ENCODE measurements at places on chromosomes 2 and 18. TPM values are rescaled to one million over a fixed set of nuclear protein-coding genes. Genes with fewer than 3 reads are reported as not detected.

DNA sequence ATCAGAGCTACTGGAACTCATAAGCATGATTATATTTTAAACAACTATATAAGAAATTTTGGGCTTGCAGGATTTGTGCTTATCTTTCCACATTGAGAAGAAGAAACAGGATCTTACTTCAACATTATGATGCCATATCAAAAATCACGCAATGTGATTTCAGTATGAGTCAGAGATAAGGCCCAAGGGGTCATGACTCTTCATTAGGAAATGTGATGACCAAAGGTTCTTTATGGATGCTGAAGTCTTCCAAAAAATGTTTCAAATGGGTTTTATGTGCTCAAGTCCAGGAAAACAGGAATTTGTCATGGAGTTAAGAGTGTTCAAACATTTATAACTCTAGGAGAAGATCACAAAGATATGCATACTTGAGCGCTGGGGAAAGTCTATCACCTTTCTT is 7.8 kb upstream of the SERPINB2 start:
- DNase-seq, result no peak

GRCh38 chr2:231190531-231191197 is 7.8 kb upstream of the ARMC9 start:
- peak; percentile 47 for DNase-seq

DNA sequence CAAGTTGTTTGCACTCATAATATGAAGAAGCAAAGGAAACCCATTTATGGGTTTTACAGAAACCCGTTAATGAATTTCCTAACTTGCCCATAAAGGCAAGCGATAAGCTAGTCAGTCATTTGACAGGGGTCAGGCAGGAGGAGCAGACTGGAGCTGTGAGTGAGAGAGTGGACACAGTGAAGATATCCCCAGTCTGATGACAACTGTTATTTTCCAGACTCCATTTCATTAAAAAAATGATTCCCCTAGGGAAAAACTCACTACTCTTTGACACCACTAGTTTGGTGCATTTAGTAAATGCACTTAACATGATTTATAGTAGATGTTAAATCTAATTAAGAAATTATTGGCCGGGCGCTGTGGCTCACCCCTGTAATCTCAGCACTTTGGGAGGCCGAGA is 80.8 kb downstream of the TGIF1 start:
- DNase-seq, result no peak

DNA sequence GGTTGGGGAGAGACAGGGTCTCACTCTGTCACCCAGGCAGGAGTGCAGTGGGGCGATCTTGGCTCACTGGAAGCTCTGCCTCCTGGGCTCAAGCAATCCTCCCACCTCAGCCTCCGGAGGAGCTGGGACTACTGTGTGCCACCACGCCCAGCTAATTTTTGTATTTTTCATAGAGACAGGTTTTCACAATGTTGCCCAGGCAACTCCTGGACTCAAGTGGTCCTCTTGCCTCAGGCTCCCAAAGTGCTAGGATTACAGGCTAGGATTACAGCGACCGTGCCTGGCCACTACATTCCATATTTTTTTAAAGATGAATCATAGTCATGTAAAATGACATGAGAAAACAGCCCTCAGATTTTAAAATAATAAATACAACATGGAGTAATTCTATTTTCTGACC is 32.3 kb downstream of the CWC22 start:
- DNase-seq, result no peak

DNA sequence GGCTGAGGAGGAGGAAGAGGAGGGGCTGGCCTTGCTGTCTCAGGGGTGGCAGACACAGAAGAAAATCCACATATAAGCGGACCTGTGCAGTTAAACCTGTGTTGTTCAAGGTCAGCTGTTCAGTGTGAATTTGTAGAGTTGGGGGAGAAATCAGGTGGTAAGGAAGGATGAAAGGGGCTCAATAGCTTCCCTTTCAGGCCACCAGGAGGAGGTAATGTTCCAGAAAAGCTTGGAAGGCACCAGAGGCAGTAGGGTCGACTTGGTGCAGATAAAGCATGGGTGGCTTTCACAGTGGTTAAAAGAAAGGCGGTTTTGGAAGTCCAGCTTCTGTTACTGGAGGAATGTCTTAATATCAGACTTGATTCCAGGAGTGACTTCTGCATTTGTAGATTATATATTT is 167.4 kb downstream of the THSD7B start:
- no peak for DNase-seq

The CHST10 gene
- total RNA-seq, result 5.1 TPM

- no peak for DNase-seq
Measured at GRCh38 chr2:56117764-56118163, 66.0 kb upstream of the CCDC85A start.

DNA sequence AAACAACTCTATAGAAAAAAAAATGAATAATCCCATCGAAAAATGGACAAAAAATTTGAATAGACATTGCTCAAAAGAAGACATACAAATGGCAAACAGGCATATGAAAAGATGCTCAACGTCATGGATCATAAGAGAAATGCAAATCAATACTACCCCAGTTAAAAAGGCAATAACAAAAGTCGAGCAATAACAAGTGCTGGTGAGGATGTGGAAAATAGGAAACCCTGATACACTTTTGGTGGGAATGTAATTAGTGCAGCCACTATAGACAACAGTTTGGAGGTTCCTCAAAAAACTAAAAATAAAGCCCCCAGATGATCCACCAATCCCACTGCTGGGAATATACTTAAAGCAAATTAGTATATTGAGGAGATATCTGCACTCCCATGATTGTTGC is 701.5 kb downstream of the NUP35 start:
- no peak for DNase-seq

The PTPRM gene
- total RNA-seq, result 92.5 TPM

GRCh38 chr2:23120161-23120560 is 264.8 kb upstream of the KLHL29 start:
- no peak for DNase-seq

- DNase-seq, result no peak
Measured at GRCh38 chr2:52828112-52828511, 939.5 kb upstream of the CHAC2 start.

- no peak for DNase-seq
Measured at GRCh38 chr18:12076424-12077140, 17.1 kb upstream of the ANKRD62 start.

The FAM110C gene
- total RNA-seq, result 47.1 TPM

The CYP27A1 gene
- 48.3 TPM for total RNA-seq

The UGT1A10 gene
- 54.9 TPM for total RNA-seq

DNA sequence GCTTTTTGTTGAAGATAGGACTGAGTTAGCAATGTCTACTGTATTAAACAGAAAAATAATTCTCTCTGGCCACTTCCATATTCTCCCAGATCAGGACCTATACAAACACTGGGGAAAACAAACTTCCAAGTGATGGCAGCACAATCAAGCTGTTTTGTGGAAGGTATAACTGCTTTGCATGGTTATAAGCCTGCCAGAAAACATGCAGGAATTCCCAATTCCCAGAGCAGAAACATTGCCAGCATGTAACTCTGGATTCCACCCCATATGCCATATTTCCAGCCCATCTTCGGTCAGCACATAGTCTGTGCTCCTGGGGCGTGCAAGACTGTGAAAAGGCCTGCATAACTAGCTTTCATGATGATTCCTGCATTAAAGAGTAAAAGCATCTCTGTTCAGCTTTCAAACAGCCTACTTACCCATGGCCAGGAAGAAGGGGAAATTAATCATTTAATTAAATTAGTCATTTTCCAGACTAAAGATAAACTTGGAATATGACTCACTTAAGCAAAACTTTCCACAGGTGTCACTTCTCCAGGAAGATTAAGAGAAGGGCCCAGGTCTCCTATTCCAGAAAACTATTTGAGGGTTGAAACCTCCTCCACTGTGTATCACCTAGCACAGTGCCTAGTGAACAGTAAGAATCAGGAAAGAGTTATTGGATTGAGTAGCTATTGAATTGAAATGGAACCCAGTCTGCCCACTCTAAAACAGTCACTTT is 280.5 kb downstream of the NRXN1 start:
- no peak for DNase-seq

GRCh38 chr2:143125717-143126116 is 3.5 kb upstream of the ARHGAP15 start:
- DNase-seq, result no peak

The NAT8 gene
- 4.6 TPM for total RNA-seq

The DOK6 gene
- total RNA-seq, result 0.32 TPM

DNA sequence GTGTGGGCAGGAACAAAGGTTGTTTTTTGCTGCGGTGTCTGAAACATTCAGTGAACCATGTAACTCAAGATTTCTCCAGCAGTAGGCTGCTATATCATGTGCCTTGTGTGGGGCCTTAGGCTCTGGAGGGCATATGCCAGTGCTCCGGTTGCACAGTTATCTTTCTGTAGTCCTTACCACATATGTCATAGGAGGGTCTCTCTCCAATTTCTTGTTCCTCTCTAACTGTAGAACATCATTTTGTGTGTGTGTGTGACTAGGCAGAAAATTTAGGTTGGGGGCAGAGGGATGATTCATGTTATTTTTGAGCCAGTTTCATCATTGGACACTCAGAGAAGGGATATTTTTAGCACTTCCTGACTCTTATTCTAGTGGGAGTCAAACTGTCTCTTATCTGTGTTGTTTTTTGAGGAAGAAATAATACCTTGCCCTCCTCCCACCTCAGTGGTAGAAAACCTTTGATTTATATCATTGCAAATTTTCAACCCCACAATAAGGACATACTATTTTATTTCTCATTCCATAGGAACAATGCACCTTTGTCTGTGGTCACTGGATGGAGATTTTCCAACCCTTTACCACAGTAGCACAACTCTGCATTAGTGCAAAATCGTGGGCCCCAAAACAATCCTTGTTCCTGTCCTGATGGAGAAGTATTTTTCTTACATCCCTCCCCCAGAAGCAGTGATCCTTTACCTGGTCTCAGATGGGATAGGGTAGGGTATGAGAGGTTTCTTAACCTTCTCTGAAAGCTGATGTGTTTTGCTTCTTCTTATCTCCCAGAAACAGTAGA is 113.9 kb downstream of the CCDC74A start:
- no peak for DNase-seq

DNA sequence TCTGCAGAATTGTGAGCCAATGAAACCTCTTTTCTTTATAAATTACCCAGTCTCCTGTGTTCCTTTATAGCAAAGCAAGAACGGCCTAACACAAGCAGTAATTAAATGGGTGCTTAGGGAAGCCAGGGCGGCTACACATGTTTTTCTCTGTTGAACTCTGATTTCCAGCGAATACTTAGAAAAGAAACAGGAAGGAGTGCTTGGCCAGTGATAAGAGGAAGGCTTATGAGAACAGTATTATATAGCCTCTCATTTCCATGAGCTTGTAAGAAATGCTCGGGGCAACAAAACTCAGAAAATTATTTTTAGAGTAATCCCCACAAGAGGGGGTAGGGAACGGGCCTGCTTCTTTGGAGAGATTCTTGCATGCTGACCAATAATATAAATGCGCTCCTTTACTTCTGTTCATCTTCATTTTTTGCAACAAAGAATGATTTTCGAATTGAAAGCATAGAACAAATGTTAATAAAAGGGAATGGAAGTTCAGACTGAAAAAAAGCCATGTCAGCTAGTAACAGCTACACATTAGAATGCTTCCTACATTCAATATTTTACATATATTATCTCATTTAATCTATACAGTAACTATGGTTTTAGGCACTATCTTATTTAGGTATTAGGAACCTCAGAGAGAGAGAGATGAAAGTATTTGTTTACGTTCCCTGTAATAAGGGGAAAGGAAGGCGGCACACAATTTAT is 49.7 kb upstream of the CCDC85A start:
- no peak for DNase-seq

Data from transverse colon (tissue), 4 donors.